ENCODE measurements at places on chromosomes 2 and 18.

DNA sequence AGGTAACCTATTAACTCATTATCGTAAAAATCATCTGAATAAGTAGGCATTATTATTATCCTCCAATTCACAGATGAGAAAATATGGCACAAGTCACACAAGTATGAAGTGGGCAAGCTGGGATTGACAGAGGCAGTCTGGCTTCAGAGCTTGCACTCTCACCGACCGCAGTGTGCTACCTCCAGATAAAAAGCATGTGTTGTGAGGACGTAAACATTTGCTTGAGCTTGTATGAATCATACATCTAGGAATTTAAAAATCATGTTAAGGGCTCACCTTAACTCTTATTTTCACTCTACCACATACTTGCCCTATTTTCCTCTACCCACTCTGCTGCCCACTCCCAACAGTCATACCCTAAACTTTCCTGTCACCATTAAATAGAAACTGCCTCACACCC lies 65.3 kb upstream of the AMMECR1L start:
- no peak for DNase-seq

GRCh38 chr2:197281421-197281820 lies 29.2 kb downstream of the ANKRD44 start:
- no peak for DNase-seq

- no peak for DNase-seq
Measured at GRCh38 chr18:35050705-35051195, 9.5 kb downstream of the MAPRE2 start.

- DNase-seq, result no peak
Measured at GRCh38 chr18:42178376-42179080, 223.5 kb downstream of the PIK3C3 start.

- DNase-seq, result no peak
Measured at GRCh38 chr2:152050341-152050740, 48.5 kb downstream of the CACNB4 start.

DNA sequence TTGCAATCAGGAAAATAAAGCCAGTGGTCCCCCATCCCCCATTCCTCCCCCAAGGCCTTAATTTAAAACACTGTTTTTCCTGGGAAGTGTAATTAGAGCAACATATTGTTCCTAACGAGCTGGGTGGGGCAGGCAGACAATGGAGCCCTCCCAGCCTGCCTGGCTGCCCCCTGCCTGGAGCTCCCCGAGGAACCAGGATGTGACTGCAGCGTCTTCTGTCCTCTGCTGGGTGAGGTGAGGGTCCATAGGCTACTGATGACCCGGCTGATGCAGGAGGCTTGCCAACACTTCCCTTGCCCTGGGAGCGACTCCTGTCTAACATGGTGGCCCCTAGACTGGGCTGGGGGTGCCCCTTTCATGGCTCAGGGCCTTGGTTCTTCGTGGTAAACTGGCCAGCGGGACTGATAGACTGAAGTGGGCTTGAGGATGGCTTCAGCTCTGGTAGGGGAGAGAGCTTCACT lies 152.4 kb downstream of the DYSF start:
- no peak for DNase-seq
